Peyer's patch (tissue), 4 donors: ENCODE measurements at places on chromosomes 13 and 19.

DNA sequence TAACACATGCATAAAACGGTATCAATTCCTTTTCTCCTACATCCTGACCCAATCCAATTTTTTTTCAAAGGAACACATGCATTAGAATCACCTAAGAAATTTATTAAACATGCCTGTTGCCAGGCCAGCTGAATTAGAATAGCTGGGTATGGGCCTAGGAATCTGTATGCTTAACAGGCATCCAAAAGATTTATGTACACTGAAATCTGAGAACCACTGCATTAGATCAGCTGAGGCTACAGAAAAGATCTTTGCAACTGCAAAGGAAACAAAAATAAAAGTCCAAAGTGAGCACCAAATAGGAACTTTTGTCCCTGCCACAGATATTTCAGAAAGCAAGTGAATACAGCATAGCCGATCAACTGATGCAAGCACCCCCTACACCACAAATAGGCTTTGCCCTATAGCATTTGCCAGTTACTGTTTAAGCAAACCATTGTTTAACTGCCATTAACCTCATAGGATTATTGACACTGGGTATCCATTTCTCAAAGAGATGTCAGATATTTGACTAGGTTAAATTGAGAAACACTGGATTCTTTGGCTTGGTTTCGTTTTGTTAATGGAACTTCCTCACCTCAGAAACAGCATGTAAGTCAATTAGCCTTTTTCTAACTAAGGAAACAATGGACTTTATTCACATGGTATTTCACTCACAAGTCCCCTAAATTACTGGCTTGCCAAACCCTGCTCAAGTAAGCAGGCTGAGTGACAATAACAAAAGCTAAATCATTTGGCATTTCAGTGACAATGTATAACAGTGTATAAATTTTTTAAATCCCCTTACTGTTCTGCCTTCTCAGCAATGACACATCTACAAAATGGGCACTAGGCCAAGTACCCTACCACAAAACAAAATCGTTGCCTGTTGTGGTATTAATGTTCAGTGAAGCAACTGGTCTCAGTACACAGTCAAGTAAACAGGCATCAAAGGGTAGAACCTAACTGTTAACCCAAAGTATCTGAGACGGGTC lies 67.8 kb downstream of the SUCLA2 start:
- H3K36me3 ChIP-seq: no peaks in the 10 kb centered on the region
- no peak overlapping the region for H3K4me3 ChIP-seq
- DNase-seq: no peak
- no peaks in the 10 kb centered on the region for H3K4me1 ChIP-seq

GRCh38 chr19:39390451-39390750 lies 505 bp downstream of the PAF1 start:
- H3K27me3 ChIP-seq: no peaks in the 10 kb centered on the region
- H3K4me3 ChIP-seq: peak overlapping the region; percentile 56
- H3K36me3 ChIP-seq: peaks cover 56% of the 10 kb centered on the region
- no peak for DNase-seq
- peak overlapping the region; percentile 93 for H3K27ac ChIP-seq
- H3K4me1 ChIP-seq: peaks cover 20% of the 10 kb centered on the region

DNA sequence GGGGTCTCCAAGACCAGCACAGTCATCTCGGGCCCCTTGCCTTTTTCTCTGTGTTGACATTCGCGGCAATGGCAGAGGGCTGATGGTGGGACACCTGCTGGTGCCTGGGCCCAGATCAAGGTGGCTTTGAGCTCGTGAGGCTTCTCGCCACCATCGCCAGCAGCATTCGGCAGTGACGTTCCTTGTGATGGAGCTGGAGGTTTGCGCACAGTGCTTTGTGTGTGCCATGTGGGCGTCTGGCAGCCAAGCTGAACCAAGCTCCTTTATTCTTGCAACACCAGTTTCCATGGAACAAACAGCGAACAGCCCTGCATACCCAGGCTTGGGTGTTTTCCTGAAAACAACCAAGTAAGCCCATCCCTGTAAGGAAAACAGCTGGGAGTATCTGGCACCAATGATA lies 9.1 kb upstream of the TMEM255B start:
- no peak for DNase-seq
- no peak overlapping the region for H3K27ac ChIP-seq
- H3K4me3 ChIP-seq: no peak overlapping the region
- H3K4me1 ChIP-seq: no peaks in the 10 kb centered on the region

- H3K27me3 ChIP-seq: no peaks in the 10 kb centered on the region
- H3K36me3 ChIP-seq: no peaks in the 10 kb centered on the region
- H3K27ac ChIP-seq: peak overlapping the region; percentile 23
- peaks cover 6% of the 10 kb centered on the region for H3K4me1 ChIP-seq
- DNase-seq: peak; percentile 89
- peak overlapping the region; percentile 58 for H3K4me3 ChIP-seq
Observed at GRCh38 chr19:1811472-1811894, 593 bp downstream of the ATP8B3 start.

DNA sequence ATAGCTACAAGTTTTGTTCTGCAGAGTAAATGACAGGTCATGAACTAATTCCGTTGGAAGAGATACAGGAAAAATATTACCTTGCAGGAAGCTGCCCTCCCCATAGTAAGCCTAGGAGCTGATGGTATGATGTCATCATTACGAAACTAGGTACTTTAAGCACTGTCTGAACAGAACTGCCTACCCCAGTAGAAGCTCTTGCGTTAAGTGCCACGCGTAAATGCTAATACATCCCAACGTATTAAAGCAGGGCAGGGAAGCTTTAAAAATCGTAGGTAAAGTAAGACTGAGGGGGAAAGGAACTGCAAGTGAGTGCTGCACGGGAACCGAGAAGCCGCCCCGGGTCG lies 572 bp downstream of the UGGT2 start:
- H3K36me3 ChIP-seq: no peaks in the 10 kb centered on the region
- peak overlapping the region; percentile 61 for H3K27ac ChIP-seq
- DNase-seq: no peak
- H3K27me3 ChIP-seq: no peaks in the 10 kb centered on the region

GRCh38 chr13:43487461-43487860 lies 299.3 kb downstream of the ENOX1 start:
- H3K36me3 ChIP-seq: no peaks in the 10 kb centered on the region
- H3K4me3 ChIP-seq: no peak overlapping the region
- H3K27ac ChIP-seq: no peak overlapping the region
- H3K4me1 ChIP-seq: no peaks in the 10 kb centered on the region

- peaks cover 22% of the 10 kb centered on the region for H3K4me1 ChIP-seq
- H3K27ac ChIP-seq: no peak within 1 kb of the TSS
- no peaks in the 10 kb centered on the region for H3K36me3 ChIP-seq
- no peaks in the 10 kb centered on the region for H3K27me3 ChIP-seq
- DNase-seq: peak; percentile 59
Observed at GRCh38 chr19:11418549-11419506, at the start of gene RGL3. Gene RGL3, minus strand, starts transcription at chr19:11419314. Its CDS starts 36 bp downstream, at chr19:11419278.
